Hepatocyte (in vitro differentiated cells): ENCODE measurements at places on chromosomes 7 and 10.

DNA sequence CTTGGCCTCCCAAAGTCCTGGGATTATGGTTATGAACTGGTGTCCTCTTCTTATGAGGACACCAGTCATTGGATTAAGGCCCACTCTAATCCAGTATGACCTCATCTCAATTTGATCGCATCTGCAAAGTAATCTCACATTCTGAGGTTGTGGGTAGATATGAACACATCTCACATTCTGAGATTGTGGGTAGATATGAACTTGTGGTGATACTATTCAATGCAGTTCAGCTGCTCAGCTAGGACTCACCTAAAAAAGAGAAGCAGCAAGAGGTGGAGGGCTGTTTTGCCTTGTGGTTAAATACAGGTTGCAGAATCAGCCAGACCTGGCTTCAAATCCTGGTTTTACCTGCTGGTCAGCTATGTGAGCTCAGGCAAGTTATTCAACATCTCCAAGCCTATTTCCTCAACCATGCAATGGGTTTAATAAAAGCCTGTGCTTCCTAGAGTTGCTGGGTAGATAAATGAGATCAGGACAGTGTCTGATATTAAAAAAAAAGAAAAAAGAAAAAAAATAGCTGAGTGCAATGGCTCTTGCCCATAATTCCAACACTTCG lies 8.5 kb upstream of the BAG3 start:
- no peak for DNase-seq

DNA sequence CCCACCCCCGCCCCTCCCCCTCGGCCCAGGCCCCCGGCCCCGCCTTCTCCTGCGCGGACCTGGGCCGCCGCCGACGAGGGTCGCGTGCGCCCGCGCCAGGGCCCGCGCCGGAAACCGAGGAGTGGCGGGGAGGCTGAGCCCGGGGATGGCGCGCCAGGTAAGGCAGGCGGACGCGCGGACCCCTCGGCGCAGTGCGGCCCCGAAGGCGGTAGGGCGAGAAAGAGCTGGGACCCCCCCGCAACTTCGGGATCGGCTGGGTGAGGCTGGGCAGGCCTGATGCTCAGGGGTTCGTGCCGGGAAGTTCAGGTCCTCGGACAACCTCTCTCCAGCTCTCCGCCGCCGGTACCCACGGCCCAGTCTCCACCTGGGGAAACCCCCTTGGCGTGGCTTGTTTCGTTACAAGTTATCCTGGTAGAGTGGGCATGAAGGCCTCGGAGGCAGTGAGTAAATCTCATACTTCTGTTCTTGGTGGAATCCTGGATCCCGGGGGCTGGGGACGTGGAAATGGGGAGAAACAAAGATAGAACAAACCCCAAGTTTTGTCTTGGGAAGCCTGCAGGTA lies 58.4 kb downstream of the ZNF467 start:
- DNase-seq: no peak

- no peak for DNase-seq
Observed at GRCh38 chr7:38311329-38311937, 38.0 kb upstream of the TARP start.

- peak; percentile 32 for DNase-seq
Observed at GRCh38 chr7:155299535-155300202, 2.0 kb downstream of the INSIG1 start.

GRCh38 chr7:12890586-12890985 lies 203.2 kb downstream of the ARL4A start:
- no peak for DNase-seq

- DNase-seq: peak; percentile 16
Observed at GRCh38 chr7:112701456-112701855, 88.7 kb downstream of the TMEM168 start.

DNA sequence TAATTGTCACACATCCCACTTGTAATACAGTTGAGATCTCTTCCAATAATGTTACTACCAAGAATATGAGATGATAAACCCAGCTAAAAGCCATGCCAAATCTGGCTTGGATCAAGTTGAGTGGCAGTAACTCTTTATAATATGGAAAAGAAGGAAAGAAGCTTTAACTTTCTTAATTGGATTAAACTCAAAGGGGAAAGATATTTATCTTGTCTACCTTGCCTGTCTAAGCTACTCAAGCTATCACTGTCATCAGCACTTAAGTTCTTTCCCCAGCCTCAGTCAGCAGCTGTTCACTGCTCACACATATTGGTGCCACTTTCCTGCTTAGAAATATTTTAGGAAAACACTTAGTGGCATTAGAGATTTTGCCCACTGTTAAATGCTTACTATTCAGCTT lies 350.7 kb downstream of the IPMK start:
- no peak for DNase-seq

- DNase-seq: no peak
Observed at GRCh38 chr7:102258749-102259107, 27.9 kb upstream of the SH2B2 start.

- peak; percentile 77 for DNase-seq
Observed at GRCh38 chr10:3776796-3777571, 8.0 kb downstream of the KLF6 start.
